ENCODE measurements at places on chromosomes 13 and 19.

DNA sequence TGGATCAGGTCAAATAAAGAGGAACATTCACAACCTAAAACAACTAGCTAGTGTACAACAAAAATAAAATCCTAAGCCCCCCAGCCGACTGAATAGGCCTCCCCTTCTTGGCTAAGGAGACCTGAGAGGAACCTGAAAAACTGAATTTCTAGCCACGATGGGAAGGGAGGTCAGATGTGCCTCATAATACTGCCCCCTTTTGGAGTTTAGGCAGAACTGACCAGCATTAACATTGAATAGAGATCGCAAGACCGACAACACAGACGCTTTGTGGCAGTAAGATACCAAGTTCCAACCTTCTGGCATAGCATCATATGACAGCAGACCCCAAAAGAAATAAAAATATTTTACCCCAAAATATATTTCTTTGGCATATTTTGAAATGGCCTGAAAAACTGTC is 15.9 kb downstream of the CBY2 start:
- no peaks in the 10 kb centered on the region for H3K4me1 ChIP-seq
- no peak overlapping the region for H3K27ac ChIP-seq
- no peak overlapping the region for H3K4me3 ChIP-seq
- DNase-seq: no peak
- H3K36me3 ChIP-seq: no peaks in the 10 kb centered on the region

DNA sequence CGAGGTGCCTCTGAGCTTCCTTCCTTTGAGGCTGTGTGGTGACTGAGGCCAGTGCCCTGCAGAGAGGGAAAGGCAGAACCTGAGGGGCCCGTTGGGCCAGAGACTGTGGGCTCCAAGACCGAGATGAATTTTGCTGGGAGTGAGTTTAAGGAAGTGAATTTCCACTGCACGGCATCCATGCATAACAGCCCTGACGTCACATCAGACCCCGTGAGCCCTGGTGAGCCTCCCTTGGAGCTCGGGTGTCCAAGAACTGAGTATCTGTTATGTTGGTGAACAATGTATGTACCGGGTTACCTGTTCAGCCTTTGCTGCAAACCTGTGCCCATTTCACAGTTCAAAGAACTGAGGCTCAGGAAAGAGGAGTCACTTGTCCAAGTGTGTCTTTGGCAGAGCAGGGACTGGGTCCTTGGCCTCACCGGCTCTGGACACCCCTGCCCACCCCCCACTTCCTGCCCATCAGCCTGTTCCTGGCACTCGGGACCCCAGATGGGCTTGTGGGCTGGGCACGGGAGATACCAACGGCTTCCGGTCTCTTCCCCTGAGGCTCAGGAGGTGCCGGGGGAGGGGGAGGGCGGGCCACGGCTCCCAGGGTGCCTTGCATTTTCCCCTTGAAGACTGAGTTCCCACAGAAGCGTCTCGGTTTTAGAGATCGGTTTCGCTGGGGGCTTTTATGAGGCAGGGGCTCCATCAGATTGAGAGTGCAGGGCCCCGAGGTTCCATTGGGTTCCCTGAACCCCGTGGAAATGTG is 33.7 kb downstream of the NFILZ start:
- H3K27ac ChIP-seq: no peak overlapping the region
- no peak for DNase-seq
- H3K27me3 ChIP-seq: peaks cover 7% of the 10 kb centered on the region
- no peak overlapping the region for H3K4me3 ChIP-seq

GRCh38 chr13:28384789-28385188 is 110.1 kb downstream of the FLT1 start:
- no peak overlapping the region for H3K27ac ChIP-seq
- no peak overlapping the region for H3K4me3 ChIP-seq

- peaks cover 13% of the 10 kb centered on the region for H3K4me1 ChIP-seq
- no peak overlapping the region for H3K27ac ChIP-seq
- H3K36me3 ChIP-seq: peaks cover 50% of the 10 kb centered on the region
Observed at GRCh38 chr19:9535934-9536333, 2.5 kb downstream of the ZNF426 start.

- DNase-seq: no peak
- no peaks in the 10 kb centered on the region for H3K4me1 ChIP-seq
- H3K27ac ChIP-seq: no peak overlapping the region
- no peak overlapping the region for H3K4me3 ChIP-seq
- H3K27me3 ChIP-seq: no peaks in the 10 kb centered on the region
- H3K36me3 ChIP-seq: no peaks in the 10 kb centered on the region
Observed at GRCh38 chr13:41505209-41505835, 48.0 kb downstream of the RGCC start.

DNA sequence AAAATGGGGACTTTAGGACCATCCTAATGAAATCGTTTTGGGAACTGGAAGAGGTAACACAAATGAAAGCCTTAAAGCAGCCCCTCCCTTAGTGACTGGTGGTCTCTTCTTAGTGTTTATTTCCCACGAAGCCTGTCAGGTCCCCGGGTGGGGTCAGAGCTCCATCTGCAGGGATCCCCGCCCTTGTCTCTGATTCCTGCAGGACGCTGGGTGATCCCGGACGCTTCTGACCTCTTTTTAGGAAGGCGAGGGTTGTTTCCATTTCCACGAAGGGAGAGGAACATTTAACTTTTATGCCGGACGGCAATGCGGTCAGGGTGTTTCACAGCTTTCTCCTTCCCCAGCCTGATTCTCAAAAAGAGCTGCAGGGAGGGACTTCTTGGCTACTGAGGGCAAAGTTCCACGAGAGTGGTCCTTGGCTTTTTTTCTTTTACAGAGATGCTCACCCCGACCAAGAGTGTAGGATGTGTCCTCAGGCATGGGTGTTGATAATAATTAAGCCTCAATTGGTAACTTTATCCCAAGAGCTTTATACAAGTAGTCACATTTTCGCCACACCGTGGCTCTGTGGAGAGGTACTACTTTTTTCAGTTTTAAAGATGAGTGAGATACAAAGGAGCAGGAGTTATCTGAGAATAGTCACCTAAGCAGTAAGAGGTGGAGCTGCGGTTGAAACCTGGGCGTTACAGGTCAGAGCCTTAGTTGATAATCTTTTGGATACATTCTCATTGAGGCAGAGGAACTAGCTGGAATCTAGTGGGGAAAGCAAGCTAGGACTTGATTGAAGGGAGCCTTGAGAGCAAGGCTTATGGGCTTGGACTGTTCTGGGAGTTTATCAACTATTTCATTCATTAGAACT is 813 bp downstream of the ZNF284 start:
- no peak for DNase-seq
- H3K36me3 ChIP-seq: no peaks in the 10 kb centered on the region
- peak overlapping the region; percentile 75 for H3K27ac ChIP-seq
- peaks cover 5% of the 10 kb centered on the region for H3K4me1 ChIP-seq
- H3K27me3 ChIP-seq: no peaks in the 10 kb centered on the region

DNA sequence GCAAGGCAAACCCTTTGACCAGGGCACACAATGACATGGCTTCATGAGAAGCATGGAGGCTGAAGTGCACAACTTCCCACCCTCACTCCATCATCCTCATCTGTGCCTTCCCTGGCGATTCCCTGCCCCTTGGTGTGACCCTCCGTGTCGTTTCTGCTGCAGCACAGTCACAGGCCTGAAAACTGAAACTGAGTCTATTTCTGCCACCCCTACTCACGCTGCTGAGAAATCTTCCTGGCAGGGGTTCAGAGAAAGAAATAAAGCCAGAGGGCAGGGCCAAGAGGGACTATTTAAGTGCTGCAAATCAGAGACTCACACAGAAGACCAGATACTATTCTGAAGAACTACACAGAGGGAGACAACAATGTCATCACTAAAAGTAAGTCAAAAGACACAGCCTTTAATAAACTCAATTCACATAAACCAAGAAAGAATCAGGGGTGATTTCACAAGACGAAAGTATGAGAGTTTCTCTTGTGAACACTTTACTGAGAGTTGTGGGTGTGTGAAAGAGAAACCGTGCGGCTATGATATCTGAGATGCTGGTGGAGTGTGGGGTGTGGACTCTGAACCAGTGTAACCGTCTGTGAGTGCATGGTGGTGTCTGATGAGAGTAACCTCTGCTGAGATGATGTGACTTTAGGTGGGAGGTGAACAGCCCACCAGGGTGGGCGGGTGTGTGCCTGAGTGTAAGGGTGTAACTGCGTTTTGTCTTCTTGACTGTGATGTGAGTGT is 23.5 kb downstream of the LGALS16 start:
- H3K27ac ChIP-seq: no peak overlapping the region
- no peak overlapping the region for H3K4me3 ChIP-seq
- H3K36me3 ChIP-seq: no peaks in the 10 kb centered on the region
- H3K4me1 ChIP-seq: peaks cover 7% of the 10 kb centered on the region
- no peak for DNase-seq

DNA sequence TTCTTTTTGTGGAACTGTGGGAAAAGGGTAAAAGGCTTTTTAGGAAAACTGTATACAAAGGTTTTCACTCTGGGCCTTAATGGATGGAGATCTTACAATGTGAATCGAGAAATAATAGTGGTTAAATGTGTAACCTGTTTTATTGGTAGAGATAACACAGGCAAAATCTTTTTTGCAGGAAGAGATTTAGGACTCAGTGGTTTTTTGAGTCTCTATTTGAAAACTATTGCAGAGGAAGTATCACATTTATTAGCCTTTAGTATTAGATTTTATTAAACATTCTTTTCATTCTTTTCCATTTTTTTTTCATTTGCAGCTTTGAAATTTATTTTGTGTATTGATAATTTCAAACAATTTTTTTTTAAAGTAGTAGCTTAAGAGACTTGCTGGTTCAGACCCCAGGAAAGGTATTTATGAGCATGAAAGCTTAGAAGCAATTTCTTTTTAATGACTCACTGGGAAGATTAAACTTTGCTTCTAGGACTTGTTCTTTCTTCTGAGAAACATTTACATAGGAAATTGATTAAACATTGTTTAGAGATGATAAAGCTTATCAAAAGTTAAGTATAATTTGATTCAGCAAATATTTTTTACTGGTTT is 10.5 kb downstream of the KLF5 start:
- H3K27me3 ChIP-seq: no peaks in the 10 kb centered on the region
- H3K27ac ChIP-seq: peak overlapping the region; percentile 91
- peak overlapping the region; percentile 13 for H3K4me3 ChIP-seq
- no peak for DNase-seq

- H3K27ac ChIP-seq: peak overlapping the region; percentile 59
- no peaks in the 10 kb centered on the region for H3K36me3 ChIP-seq
- no peaks in the 10 kb centered on the region for H3K27me3 ChIP-seq
- no peak overlapping the region for H3K4me3 ChIP-seq
- no peak for DNase-seq
- peaks cover 15% of the 10 kb centered on the region for H3K4me1 ChIP-seq
Observed at GRCh38 chr13:111176421-111176820, 61.3 kb downstream of the ARHGEF7 start.

DNA sequence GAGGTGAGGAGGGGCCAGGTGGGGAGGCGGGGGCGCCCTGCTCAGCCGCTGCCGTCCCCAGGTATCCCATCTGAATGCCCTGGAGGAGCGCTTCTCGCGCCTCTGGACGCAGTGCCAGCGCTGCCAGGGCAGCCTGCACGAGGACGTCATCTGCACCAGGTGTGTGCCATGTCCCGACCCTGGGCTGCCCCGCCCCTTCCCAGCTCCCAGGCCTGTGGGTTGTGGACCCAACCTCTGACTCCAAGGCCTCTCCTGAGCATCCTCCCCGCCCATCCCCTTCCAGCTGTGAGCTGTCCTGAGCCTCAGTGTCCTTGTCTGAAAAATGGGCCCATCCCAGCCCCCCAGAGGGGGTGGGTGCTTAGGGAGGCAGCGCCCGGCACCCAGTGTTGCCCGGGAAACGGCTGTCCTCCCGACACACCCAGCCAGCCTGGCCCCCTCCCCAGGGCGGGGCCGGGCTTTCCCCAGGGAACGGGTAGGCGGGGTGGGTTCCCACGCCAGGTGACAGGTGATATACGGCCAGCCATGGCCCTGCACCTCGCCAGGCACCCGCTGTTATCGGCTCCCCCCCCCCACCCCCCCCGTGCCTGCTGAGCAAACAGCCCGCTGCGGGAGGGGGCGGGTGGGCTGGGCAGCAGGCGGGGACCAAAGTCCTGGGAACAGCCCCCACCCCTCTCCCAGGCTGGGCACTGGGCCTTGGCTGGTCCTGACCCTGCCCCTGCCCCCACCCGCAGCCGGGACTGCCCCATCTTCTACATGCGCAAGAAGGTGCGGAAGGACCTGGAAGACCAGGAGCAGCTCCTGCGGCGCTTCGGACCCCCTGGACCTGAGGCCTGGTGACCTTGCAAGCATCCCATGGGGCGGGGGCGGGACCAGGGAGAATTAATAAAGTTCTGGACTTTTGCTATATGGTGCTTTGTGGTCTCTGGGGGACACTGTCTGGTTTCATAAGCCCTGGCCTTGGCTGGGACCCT is 1.3 kb upstream of the SPIB start:
- no peak overlapping the region for H3K27ac ChIP-seq
- H3K36me3 ChIP-seq: no peaks in the 10 kb centered on the region
- peaks cover 25% of the 10 kb centered on the region for H3K4me1 ChIP-seq

DNA sequence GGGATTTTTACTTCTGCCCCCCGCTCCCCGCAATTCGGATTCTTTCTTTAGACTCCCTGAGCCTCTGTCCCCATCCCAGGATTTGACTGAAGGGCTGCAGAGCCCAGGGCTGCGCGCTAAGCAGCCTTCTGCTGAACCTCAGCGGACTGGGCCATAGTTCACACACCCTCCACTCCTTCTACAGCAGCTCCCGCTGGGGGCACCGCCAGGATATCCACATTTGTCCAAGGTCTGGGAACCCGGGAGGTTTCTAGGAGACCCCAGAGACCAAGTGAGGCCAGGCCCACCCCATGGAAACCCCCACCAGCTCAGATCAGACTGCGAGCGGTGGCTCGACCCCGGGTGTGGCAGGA is 463.3 kb downstream of the ITGBL1 start:
- H3K27me3 ChIP-seq: peaks cover 66% of the 10 kb centered on the region
- no peak overlapping the region for H3K4me3 ChIP-seq
- peaks cover 8% of the 10 kb centered on the region for H3K4me1 ChIP-seq
- H3K36me3 ChIP-seq: no peaks in the 10 kb centered on the region

GRCh38 chr19:8501981-8502380 is 459 bp downstream of the PRAM1 start:
- no peaks in the 10 kb centered on the region for H3K27me3 ChIP-seq
- peaks cover 12% of the 10 kb centered on the region for H3K4me1 ChIP-seq
- no peaks in the 10 kb centered on the region for H3K36me3 ChIP-seq
- H3K4me3 ChIP-seq: no peak overlapping the region
- no peak for DNase-seq
- H3K27ac ChIP-seq: no peak overlapping the region

DNA sequence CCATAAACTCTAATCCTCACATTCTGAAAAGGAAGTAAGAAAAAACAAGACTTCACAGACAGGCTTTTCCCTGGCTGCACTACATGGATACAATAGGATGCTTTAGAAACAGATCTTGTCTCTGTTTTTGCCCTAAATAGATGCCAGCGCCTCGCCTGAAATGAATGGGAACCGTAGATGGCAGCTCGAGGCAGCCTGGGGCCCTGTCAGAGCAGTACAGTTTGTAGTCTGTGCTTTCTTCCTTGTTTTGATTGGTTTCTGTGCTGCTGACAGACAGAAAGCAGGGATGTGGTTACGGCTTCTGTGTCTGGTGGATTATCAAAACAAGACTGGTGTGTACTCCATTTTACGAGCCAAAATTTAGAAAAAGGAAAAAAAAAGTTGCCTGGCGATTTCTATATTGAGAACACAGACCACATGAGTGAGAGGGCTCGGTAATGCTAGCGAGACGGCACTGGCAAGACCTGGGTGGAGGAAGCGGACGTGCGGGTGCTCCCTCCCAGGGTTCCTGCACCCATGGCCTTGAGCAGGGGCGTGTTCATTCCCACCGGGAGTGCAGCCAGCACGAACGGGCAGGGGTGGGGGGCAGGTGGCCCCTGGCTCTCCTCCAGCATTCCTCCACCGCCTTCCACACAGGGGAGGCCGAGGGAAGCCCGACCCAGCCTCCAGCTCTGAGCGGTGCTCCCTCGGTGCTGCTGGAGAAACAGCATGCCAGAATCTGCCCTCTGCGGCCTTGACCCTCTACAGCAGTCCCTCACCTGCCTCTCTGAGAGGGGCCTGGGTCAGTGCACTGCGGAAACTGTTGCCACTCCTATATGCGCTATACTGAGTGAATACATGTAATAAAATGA is 37.6 kb upstream of the C1QTNF9 start:
- DNase-seq: peak; percentile 72
- peaks cover 61% of the 10 kb centered on the region for H3K4me1 ChIP-seq
- peak overlapping the region; percentile 92 for H3K27ac ChIP-seq
- no peaks in the 10 kb centered on the region for H3K36me3 ChIP-seq
- no peaks in the 10 kb centered on the region for H3K27me3 ChIP-seq
